Stimulated activated CD4-positive, alpha-beta T cell treated with anti-CD3 and anti-CD28 coated beads, Interleukin-4, amount 100 ng/mL, for 1 hour (primary cell): ENCODE measurements at places on chromosomes 11 and 22.

GRCh38 chr11:126345759-126346585 is 9.5 kb upstream of the ST3GAL4 start:
- no peak for DNase-seq

- no peak for DNase-seq
Measured at GRCh38 chr22:31281733-31282132, 10.6 kb downstream of the PIK3IP1 start.

DNA sequence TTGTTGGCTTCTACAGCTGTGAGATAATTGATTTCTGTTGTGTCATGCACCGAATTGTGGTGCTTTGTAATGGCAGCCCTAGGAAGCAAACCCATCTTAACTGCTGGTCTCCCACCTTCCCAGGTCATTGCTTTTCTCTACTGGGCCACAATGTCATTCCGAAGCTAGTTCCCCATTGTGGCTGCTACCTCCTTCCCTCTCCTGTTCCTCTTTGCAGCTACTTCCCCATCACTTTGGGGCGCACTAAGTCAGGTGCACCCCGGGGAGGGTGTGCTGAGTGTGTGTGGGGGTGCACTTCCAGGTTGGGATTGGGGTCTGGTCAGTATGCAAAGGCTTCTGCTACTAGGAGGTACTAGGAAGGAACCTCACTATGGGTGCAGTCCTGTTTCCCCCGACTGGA is 109.3 kb downstream of the ST3GAL4 start:
- no peak for DNase-seq

GRCh38 chr11:109818290-109818689 is 274.9 kb upstream of the ZC3H12C start:
- no peak for DNase-seq

GRCh38 chr11:123054301-123055065 is 7.5 kb downstream of the HSPA8 start:
- no peak for DNase-seq

DNA sequence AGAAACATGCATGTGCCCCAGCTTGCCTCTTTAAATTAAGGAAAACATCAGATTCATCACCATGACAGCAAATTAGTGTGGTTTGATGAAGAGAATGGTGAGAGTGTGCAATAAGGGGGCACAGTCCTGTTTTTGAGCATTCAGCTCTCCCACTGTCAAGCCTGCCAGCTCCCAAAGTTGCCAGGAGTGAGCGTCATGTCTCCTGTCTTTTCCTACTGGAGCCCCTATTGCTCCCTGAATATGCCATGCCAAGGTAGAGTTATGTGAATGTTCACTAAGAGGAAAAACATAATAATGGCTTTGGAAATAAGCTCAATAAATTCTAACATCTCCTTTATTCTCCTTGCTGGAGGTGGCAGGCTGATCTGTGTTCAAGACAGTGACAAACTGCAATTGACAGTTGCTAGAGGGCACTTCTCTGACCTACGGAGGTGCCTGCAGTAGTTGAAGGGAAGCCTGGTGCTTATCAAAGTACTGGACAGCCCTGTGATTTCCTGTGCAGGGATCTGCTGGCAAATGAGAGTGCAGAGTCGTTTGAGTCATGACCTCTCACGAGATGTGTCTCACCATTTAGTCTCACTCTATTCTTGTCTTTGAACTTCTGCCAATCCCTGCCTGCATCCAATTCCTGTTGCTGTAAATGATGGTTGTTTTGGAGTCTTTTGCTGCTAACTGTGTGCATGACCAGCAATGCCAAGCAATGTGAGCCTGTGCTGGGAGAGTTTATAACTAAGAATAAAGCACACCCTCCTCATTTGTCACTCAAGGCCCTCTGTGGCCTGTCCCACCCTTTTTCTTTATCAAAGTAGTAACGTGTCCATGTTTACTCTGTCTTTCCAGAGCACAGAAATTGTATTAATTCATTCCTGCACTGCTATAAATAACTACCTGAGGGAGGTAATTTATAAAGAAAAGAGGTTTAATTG is 34.8 kb downstream of the MRGPRX2 start:
- DNase-seq: no peak

DNA sequence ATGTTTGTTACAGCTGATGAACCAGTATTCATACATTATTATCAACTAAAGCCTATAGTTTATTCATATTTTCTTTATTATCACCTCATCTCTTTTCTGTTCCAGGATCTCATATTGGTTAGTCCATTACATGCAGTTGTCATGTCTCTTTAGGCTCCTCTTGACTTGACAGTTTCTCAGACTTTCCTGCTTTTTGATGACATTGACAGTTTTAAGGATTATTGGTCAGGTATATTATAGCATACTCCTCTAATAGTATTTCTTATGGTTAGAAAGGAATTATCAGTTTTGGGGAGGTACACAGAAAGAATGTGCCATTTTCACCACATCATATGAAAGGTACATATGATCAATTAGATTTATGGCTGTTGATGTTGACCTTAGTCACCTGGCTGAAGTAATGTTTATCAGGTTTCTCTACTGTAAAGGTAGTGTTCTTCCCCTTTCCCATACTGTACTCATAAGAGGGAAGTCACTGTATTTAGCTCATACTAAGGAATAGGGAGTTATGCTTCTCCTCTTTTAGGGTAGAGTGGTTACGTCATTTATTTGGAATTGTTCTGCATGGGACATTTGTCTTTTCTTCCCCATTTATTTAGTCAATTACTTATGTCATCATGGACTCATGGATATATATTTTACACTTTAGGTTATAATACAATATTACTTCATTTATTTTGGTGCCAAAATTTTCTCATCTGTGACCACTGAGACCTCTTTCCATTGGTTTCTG is 9.4 kb upstream of the ANO3 start:
- no peak for DNase-seq

- DNase-seq: no peak
Measured at GRCh38 chr11:82837650-82838049, 62.6 kb downstream of the PRCP start.

DNA sequence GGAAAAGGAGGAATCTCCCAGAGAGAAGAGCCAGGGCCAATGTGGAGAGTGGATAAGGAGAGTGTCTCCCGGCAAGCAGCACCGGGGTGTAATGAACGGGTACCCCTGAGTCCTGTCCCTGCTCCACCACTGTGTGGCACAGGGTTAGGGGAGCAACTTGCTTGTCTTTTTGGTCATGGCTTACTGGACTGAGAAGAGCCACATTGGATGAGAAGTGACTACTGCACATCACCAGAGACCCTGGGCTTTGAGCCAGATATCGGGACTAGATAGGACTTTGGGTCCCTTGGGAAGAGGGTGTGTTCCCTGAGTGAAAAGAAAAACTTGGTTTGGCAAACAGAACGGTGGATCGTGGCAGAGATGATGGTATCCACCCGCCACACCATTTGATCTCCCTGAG is 24.6 kb downstream of the SDHAF2 start:
- DNase-seq: no peak

GRCh38 chr11:69945157-69945556 is 125.9 kb upstream of the FGF3 start:
- no peak for DNase-seq

GRCh38 chr22:30826670-30827355 is 132.1 kb downstream of the OSBP2 start:
- DNase-seq: no peak

DNA sequence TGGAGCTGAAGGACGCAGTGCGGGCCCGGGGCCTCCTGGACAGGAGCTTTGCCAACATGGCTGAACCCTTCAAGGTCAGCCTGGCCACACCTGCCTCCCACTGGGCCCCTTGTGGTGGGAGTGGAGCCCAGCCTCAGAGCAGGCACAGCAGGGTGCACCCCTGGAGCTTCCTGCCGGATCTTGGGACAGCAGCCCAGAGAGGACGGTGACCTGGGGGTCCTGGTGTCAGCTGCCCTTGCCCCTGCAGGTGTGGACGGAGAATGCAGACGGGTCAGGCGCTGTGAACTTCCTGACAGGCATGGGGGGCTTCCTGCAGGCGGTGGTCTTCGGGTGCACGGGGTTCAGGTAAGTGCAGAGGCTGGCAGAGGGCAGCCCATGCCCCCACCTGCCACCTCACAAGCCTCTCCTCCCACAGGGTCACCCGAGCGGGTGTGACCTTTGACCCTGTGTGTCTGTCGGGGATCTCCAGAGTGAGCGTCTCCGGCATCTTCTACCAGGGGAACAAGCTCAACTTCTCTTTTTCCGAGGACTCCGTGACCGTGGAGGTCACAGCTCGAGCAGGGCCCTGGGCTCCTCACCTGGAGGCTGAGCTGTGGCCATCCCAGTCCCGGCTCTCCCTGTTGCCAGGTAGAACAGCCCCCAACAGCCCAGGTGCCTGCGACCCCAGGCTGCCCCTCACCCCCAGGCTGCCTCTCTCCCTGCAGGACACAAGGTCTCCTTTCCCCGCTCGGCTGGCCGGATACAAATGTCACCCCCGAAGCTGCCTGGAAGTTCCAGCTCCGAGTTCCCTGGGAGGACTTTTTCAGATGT is 5.1 kb downstream of the PGGHG start:
- DNase-seq: no peak

DNA sequence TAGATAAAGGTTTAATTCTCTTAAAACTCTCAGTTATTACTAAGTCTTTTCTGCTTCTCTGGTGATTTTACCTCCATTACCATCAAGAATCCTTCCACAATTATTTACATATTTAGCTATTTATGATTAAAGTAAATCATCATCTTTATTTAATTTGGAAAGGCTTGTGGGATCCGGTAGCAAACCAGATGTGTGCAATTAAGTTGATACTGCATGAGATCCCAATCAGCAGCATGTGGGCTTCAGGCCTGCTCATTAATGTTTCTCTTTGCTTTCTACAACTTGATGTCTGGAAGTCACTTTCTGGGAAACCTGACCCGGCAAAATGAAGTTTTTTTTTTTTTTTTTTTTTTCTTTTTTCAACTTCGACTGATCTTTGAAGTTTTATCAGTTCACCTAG is 558.4 kb upstream of the ANO5 start:
- no peak for DNase-seq

GRCh38 chr11:122293296-122294023 is 177.4 kb upstream of the BLID start:
- DNase-seq: no peak

DNA sequence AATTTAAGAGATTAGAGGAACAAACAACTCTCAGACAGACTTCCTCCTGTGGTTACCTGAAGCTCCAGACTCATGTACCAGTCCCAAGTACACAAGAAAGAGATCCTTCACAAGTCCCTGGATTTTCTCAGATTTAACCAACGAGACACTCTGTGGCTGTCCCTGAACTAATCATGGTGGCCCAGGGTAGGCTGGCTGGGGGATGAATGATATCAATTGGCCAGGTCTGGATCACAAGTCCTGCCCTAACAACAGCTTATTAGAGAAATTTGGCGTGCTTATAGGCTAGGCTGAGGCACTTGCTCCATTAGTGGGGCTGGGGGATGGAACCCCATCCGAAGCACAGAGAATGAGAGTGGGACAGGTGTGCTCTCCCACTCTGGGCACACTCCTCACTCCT is 22.1 kb downstream of the HEPHL1 start:
- DNase-seq: no peak

GRCh38 chr22:21632237-21632895 is at the start of gene CCDC116:
TSS of gene CCDC116 (plus strand) at chr22:21632760. CDS start at chr22:21633182, 422 bp downstream.
- DNase-seq: peak; percentile 54

DNA sequence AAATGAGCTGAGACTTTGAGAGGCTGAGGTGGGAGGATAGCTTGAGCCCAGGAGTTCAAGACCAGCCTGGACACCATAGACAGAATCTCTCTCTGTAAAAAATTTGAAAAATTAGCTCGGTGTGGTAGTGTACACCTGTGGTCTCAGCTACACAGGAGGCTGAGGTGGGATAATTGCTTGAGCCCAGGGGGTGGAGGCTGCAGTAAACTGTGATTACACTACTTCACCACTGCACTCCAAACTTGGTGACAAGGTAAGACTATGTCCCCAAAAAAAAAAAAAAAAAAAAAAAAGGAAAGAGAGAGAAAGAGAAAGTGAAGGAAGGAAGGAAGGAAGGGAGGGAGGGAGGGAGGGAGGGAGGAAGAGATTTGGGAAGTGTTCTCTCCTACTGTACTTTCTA is 25.3 kb downstream of the RRP8 start:
- DNase-seq: no peak

DNA sequence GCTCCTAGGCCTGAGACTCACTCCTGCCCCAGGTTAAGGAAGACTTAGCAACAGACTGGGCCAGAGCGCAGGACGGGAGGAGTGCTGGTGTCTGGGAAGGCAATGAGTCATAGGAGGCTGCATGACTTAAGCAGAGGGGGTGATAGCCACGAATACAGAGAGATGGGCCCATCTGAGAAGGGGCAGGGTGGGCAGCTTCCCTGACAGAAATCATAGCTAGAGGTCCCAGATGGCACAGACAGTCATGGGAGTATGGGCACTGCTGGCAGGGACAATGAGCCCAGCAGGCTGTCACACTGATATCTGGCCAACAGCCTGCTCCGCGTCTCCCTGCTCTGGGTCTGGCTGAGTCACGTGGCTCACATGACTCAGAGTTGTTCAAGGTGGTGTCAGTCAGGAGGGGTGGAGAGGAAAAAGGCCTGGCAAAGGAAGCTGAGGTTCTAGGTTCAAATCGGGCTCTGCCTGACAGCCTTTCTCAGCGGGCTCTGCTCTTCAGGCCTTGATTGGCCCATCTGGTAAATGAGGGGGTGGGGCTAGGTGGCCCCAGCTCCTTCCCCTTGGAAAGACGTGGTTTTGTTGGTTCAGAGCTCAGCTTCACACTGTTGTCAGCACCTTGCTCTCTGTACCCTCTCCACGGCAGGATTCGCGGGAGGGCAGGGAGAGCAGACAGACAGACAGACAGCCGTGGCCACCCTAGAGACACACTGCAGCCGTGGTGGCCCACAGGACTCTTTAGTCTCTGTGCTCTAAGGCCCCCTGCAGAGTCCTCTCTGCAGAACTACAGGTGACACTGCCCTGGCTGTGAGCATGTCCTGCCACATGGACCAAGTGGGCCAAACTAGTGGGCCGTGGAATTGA is 47.8 kb downstream of the DBX1 start:
- no peak for DNase-seq

- DNase-seq: peak; percentile 61
Measured at GRCh38 chr22:38504731-38505540, 1.2 kb downstream of the DDX17 start.

DNA sequence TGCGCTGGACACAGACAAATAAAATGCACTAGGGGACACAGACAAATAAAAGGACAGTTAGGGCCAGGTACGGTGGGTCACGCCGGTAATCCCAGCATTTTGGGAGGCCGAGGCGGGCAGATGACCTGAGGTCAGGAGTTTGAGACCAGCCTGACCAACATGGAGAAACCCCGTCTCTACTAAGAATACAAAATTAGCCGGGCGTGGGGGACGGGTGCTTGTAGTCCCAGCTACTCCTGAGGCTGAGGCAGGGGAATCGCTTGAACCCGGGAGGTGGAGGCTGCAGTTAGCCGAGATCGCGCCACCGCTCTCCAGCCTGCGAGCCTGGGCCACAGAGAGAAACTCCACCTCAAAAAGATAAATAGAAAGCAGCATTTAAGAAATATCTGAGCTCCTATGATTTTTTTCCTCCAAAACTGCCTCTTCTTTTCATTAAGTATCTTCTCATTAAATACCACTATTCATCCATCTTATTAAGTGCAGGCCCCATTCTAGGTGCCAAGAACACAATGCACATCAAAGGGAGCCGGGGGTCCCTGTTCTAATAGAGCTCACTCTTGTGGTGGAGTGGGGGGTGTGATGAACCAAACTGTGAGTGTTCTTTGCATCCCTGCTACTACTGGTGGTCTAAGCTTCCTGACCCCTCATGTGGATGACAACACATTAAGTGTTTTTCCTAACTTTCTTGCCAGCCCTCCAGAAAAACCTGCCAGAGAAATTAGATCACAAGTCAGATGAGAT is 766 bp upstream of the ZNHIT2 start:
- DNase-seq: no peak

GRCh38 chr22:17754233-17754925 is 19.9 kb downstream of the BID start:
- DNase-seq: peak; percentile 30
